Right cardiac atrium (tissue), 5 donors: ENCODE measurements at places on chromosomes 12 and 14.

DNA sequence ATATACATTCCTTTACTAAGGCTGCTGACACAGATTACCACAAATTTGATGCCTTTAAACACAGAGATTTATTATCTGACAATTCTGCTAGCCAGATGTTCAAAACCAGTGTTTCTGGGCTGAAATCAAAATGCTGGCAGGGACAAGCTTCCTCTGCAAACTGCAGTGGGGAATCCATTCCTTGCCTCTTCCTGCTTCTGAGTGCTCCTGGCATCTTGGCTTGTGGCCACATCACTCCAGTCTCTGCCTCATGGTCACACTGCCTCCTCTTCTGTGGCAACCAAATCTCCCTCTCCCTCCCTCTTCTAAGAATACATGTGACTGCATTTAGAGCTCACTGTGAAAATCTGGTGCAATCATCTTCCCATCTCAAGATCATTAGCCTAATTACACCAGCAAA, 235.7 kb downstream of the TTC8 start:
- no peak for DNase-seq

DNA sequence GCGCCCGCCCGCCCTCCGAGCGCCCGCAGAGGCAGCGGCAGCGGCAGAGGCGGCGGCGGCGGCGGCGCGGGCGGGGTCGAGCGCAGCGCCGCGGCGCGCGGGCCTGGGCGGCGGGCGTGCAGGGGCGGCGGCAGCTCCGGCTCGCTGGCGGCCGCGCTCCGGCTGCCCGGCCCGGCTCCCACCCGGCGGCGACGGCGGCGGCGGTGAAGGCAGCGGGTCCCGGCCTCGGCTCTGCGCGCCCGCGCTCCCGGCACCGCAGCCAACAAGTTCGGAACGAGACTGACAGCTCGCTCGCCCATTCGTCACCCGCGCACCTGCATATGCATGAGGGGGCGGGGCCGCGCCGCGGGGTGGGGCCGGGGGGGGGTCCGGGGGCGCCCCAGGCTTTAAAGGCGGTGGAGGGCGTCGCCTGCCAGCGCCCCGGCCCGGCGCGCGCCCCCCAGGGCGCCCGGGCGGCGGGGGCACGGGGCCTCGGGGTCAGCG, at the start of gene JAG2:
TSS of gene JAG2 (minus strand) at position 281 of the 483 bp plus-strand sequence. CDS start 356 bp downstream, outside the sequence.
- peak; percentile 84 for DNase-seq

- DNase-seq = no peak
Measured at GRCh38 chr12:32502693-32503502, 103.5 kb downstream of the FGD4 start.

DNA sequence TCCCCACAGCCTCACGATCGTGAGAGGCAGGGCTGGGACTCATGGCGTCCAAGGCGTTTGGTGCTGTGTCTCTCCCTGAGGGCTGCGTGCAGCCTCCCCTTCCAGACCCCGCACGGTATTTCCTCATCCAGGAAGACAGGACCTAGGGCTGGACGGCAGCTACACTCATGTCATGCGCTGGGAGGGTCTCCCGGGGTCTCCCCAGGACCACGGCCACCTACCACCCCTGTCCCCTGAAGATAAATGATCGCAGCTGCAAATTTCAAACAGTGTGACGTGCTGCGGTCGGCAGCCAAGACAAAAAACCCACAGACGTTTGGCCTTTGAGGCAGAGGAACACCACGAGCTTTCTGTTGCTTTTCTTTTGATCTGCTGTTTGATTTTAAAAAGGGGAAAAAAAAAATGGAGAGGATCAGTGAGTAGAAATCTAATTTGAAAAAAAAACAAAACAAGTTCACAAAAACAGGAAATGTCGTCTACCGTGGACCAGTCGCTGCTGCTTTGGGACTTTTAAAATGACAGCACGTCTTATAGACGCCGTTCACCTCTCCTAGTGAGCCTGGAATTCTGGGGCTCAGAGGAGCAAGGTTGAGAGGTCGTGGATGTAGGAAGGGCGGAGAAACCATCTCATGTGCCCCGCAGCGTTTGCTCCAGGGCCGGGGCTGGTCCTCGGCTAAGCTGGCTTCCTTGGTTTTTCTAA, 237.6 kb downstream of the SLC41A2 start:
- no peak for DNase-seq

GRCh38 chr12:80269803-80270552, 170.6 kb downstream of the OTOGL start:
- no peak for DNase-seq
